ENCODE measurements at places on chromosomes 7 and 10. TPM values are rescaled to one million over a fixed set of nuclear protein-coding genes. Genes with fewer than 3 reads are reported as not detected.

ADAMTS14 gene
- not detected for total RNA-seq

SLC26A4 gene
- total RNA-seq, result 1.7 TPM

ZNF467 gene
- total RNA-seq, result 4.5 TPM

HMX2 gene
- not detected for total RNA-seq

MLXIPL gene
- not detected for total RNA-seq

VAX1 gene
- not detected for total RNA-seq

VWDE gene
- total RNA-seq, result 0.50 TPM

EGR2 gene
- 0.13 TPM for total RNA-seq

NPFFR1 gene
- total RNA-seq, result not detected
